ENCODE measurements at places on chromosomes 5 and 9.

DNA sequence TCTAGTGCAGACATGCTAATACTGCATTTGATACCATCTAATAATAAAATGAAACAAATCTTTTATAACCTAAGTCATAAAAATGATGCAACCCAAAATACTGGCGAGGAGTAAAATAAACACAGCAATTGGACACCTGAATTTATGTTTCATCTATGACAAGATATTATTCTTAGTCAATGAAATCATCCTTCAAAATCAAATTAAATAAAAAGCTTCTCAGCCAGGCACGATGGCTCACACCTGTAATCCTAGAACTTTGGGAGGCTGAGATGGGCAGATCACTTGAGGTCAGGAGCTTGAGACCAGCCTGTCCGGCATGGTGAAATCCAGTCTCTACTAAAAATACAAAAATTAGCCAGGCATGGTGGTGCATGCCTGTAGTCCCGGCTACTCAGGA is 179.0 kb downstream of the TMEM232 start:
- no peak for DNase-seq

GRCh38 chr5:77087484-77088261 is 588 bp upstream of the ZBED3 start:
- DNase-seq: peak; percentile 20

DNA sequence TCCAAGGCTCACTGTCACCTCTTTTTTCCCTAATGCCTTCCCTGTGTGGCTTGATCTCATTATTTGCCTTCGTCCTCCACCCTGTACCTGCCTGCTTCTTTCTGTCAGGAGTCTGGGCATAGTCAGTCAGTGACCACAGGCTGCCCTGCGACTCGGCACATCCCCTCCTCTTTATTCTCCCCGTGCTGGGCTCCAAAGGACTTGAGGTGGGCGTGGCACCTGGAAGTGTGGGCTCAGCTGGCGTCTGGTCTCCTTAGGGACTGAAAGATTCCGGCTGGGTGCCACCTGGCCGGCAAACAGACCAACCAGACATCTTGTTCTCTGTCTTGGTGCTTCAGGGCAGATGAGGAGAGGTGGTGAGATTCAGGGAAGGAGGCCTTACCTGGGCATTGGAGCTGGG is 29.6 kb upstream of the PRDM12 start:
- DNase-seq: no peak

GRCh38 chr5:23035555-23036090 is 182.5 kb upstream of the CDH12 start:
- no peak for DNase-seq

- DNase-seq: no peak
These were observed 101.4 kb upstream of the ACOT12 start for GRCh38 chr5:81495286-81495685.

DNA sequence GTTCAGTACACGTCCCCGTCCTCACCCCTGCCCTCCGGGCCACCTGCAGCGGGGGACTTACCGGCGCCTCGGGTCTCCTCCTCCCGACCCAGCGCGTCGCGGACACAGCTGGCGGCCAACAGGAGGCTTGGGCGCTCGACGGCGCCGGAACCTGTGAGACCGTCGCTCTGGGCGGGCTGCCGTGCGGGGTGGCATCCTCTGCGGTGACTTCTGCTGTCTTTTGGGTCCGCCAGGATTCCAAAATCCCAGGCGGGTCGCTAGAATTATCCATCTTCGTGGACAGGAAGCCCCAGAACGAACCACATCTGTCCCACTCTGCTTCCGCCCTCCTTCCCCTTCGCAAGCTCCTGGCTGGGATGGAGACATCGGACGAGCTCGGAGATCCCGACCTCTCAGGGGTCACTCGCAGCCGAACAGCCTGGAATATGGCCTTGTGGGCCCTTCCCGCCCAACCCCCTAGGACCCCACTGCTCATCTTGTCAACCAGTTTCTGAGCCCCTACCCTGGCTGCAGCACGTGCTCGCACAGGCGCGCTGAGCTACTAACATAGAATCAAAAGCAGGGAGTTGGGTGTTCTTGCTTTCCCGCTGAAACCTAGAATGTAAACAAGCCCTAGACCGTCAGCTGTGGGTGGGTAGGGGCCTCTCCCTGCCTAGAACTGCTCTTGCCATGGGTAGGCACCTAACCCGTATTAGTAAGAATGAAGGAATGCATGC is 947 bp upstream of the MARCHF3 start:
- DNase-seq: no peak

DNA sequence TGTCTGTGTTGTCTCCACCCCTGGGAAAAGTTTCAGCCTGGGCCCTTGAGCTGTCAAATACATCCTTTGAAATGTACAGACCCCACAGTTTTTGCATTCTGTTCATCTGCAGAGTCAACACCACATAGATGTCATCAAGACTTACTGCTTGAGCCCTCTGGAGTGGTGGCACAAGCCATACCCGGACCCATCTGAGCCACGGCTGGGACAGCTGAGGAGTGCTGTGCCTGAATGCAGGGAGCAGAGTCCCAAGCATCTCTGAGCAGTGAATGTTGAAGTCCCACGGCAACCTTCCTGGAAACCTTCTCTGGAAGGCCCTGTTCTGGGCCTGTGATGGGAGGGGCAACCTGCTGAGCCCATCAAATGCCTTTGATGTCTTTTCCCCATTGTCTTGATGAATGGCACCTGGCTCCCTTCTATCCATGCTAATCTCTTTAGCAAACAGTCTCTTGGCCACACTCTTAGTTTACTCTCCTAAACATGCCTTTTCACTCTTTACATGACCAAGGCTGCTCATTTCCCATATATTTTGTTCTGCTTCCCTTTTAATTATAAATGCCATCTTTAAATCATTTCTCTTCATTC is 92.5 kb downstream of the ATPSCKMT start:
- no peak for DNase-seq

DNA sequence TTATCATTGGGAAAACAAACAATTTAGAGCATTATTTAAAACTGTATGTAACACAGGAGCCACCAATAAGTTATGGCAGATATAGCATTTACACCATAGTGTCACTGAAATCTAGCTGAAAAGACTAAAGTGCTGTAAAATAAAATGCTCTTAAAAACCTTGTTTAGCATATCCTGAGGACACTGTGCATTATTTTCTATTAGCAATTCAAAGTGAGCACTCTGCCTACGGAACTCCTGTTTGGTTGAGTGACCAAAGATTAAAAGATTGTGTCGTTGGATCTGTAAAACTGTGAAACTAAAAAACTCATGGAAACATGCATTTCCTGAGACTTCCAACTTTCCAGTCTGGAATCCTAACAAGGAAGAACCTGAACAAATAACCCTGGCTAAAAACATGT is 95.9 kb upstream of the C6 start:
- DNase-seq: no peak

- peak; percentile 72 for DNase-seq
These were observed 28.8 kb downstream of the PTPA start for GRCh38 chr9:129139993-129140396.

GRCh38 chr5:119651486-119651885 is 22.1 kb downstream of the FAM170A start:
- no peak for DNase-seq

GRCh38 chr5:163269624-163270023 is 167.8 kb upstream of the CCNG1 start:
- peak; percentile 2 for DNase-seq

- no peak for DNase-seq
These were observed 6.9 kb upstream of the GRPEL2 start for GRCh38 chr5:149338364-149338763.

DNA sequence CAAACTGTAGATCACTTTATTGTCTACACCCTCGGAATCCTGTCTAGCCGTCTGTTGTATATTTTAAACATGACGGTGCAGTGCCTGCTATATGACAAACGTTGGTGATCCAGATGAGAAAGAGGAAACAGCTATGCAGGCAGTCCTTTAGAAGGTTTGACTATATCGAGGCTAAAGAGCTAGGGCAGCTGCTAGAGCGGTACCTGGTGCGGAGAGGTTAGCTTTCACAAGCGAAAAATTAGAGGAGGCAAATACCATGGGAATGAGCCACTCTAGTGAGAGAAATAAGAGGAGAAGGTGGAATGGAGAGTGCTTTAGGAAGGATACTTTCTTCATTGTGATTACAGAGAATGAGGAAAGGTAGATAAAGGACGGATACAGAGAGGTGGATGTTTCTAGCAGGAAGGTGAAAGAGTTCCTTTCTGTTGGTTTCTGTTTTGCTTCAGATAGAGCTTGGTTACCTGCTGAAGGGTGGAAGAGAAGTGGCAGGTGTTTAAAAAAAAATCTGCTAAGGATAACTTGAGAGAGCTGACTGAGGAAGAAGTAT is 959 bp upstream of the FBXL17 start:
- DNase-seq: no peak

- DNase-seq: no peak
These were observed 47.6 kb upstream of the ELOVL7 start for GRCh38 chr5:60891667-60892066.

DNA sequence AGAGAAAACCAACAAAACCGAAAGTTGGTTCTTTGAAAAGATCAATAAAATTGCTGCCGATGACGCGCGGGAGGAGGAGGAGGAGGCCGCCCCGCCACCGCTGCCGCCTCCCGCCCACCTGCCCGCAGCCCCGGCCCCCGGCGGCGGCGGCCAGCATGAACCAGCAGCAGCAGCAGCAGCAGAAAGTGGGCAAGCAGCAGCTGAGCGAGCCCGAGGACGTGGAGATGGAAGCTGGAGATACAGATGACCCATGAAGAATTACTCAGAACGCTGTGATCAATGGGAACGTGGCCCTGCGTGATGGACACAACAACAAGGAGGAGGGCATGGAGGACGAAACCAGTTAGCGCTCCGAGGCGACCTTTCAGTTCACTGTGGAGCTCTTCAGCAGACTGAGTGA is 53.9 kb upstream of the EFNA5 start:
- DNase-seq: no peak

- DNase-seq: no peak
These were observed 422.1 kb downstream of the PDE4D start for GRCh38 chr5:59471463-59471862.

DNA sequence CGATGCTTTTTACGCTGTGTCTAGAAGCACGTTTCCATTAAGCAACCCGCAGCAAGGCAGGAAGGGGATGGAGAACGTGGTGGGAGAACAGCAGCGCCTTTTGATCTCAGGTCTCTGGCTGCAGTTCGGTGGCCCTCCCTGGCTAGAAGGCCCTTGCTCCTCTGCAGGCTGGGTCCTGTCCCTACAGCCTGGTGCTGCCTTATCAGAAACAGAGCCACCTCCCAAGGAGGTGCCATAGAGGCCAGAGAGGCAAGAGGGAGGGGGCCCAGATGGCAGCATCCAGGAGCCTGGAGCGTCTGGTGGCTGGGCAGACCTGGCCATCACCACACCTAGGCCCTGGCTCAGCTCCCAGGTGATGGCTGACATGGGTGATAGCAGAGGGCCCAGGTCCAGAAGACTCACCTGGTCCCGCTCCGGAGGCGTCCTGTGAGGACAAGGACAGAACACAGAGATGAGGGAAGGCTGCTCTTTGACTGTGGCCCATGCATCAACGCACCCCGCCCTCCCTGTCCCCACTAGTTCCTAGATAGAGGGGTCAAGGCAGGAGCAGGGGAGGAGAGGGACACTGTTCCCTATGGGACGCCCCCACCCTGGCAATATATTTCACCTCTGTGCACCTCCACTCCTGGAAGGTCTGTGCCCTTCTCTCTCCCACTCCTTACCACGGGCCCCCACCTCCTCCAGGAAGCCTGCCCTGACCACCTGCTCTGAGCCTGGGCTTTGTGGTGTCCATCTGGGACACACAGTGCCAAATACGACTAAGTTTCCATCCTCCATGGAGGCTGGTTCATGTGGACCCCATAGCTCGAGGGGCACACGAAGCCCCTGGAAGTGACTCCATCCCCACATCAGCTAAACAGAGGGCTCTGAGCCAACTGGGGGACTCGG is 41.6 kb upstream of the SARDH start:
- no peak for DNase-seq

DNA sequence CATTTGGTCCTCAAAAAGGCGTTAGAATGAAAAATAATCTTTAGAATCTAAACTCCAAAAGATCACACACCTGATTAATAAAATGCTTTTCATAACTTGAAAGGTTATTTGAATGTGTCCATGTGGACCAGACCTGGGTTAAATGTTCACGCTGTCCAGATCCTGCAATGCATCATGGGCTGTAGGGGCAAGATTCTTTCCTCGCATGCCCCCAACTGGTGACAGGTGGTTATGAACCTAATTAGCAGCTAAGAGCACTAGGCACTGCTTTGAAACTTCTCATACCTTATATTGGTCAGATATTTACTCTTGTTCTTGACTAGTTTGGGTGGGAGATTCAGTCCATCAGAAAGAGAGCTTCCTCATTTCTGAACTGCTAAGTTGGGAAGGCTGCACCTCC is 19.3 kb upstream of the PIP5K1B start:
- DNase-seq: peak; percentile 79

- DNase-seq: no peak
These were observed 62.1 kb upstream of the NUDT12 start for GRCh38 chr5:103624675-103625074.
